ENCODE measurements at places on chromosomes 7 and 10.
A peak's percentile ranks its signal among the peaks of the same experiment; 100 is the strongest.

GRCh38 chr10:72720814-72721660 lies 29.1 kb downstream of the MCU start:
- no peak for DNase-seq

GRCh38 chr10:3716093-3716492 lies 68.9 kb downstream of the KLF6 start:
- DNase-seq, result no peak

DNA sequence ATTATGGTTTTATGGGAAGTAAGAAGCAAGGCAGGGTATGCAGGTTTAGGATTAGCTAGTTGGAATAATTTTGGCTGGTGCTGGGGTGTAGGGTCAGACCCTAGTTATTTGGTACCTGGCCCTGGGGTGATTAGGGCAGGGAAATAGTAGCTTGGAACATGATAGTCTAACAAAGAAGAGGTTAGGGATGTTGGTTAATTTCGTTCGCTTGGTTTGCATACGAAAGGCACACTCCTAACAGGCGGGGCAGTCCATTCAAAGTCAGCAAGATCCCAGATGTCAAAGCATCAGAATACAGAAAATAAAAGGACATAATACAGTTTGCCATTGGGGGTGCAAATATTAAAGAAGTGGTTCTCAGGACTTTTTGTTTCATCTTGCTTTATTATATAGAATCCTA lies 55.7 kb upstream of the ITPRID1 start:
- DNase-seq, result peak; percentile 15

DNA sequence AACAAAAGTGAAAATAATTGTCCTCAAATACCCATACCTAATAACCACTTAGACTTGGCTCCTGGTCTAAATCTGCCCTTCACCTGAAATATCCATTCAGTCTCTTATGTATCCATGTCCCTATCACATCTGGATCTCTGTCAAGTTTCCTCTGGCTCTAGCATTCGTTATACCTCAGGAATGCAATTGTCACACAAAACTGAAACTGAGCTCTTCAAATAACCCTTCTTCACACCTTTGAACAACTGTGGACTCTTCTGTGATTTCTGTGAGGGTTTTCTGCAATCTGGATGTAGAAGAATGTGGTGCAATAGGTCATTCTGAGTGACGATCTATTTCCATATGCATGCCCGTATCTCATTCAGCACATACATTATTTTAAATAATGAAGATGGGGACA lies 53.5 kb upstream of the FGL2 start:
- no peak for DNase-seq

GRCh38 chr10:82464191-82464818 lies 589.3 kb downstream of the NRG3 start:
- no peak for DNase-seq

- DNase-seq, result no peak
Measured at GRCh38 chr7:95737828-95738505, 34.4 kb upstream of the DYNC1I1 start.

GRCh38 chr7:81181066-81181465 lies 262.2 kb upstream of the SEMA3C start:
- DNase-seq, result no peak

DNA sequence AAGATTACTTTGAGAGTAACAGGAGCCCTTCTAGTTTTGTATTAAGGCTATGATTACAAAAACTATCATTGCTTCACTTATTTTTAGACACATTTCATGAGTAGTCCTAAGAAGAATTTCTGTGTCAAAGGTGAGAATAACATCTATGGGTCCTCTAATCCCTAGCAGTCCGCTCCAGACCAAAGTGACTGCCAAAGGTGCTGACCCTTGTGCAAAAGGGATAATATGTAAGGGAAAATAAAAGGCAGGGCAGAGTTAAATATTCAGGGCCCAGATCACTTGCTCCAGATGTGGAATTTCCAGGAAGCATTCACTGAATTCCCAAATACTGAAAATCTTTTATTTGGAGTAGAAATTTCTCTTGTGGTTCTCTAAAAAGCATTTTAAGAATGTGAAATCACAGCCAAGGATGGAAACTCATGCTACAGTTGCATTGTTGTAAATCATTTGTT lies 29.3 kb downstream of the RHOBTB1 start:
- no peak for DNase-seq

- DNase-seq, result no peak
Measured at GRCh38 chr7:143931739-143932138, 3.3 kb upstream of the OR2F2 start.

GRCh38 chr10:101054351-101054750 lies 7.4 kb upstream of the KAZALD1 start:
- DNase-seq, result no peak

DNA sequence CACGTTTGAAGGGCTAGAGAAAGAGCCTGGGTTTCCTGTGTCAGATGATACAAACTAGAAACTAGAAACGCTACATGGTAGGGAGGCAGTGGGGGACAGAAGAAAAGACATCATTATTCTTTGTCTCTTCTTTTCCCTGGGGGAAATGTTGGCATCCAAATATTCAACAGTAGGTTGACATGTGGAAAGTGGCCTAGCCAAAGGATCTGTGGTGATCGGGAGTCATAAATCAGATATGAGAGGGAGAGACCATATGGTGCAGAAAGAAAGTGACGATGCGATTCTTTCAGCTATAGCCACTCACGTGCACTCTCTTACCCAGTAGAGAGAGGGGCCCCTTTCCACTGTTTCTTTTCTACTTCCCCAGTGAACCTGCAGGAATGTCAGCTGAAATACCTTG lies 964.7 kb downstream of the LRMDA start:
- no peak for DNase-seq

DNA sequence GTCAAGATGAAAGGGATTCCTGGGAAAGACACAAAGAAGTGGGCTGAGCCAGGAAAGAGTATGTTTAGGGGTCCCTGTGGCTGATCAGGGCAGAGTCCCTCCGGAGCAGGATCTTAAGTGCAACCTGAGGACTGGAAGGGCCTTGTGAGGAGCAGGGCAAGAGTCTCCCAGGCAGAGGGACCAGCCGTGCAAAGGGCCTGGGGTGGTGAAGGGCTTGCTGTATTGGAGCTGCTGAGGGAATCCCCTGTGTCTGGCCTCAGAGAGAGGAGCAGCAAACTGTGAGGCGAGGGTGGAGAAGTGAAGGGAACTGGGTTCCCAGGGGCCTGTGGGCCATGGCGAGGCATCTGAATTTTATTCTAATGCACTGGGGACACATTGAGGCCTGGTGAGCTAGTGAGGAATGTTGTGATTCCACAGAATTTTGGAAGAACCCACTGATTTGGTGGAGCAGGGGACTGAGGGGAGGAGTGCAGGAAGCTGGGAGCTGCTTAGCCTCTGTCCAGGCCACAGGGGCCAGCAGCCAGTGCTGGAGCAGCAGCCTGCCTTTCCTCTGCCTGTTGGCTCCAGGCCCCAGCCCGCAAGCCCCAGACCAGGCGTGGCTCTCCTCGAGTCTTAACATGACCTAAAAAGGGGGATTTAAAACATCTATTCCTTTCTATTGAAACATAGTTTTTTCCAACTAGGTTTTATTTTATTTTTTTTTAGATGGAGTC lies 138.4 kb upstream of the IGFBP3 start:
- no peak for DNase-seq

GRCh38 chr10:85430991-85431390 lies 935.6 kb downstream of the GRID1 start:
- no peak for DNase-seq

GRCh38 chr7:53420550-53420949 lies 385.1 kb downstream of the POM121L12 start:
- DNase-seq, result no peak

DNA sequence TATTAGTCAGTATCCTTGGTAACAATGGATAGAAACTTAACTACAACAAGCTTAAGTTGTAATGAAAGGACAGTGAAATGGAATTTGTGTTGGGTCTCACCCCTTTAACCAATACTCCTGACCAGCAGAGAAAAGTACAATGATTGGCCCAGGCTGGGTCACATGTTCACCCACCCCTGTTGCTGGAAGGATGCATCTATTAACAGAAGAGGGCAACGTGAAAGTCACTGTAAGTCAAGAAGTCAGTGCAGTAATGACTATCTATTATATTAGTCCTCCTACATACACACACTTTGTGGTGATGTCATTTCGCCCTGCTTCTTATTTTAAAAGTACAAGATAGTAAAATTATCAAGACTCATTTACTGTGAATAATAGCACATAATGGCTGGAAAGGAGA lies 16.2 kb downstream of the PNLIPRP2 start:
- DNase-seq, result no peak

DNA sequence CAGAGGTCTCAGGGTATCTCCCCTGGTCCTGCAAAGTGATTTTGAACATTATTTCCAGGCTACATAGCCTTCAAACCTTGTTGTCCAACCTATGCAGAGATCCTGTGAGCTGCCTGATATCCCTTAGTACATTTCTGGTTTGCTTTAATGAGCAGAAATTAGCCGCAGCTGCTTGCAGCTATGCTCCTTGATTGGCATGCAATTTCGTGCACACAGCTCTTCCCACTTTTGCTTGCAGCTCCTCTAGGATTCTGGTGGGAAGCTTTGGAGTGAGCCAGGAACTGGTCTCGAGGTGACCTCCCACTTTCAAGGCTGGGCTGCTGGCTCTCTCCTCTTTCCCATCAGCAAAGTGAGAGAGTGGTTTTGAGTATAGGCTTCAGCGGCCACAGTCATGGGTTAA lies 45.8 kb downstream of the OAT start:
- DNase-seq, result no peak

- DNase-seq, result no peak
Measured at GRCh38 chr7:151873402-151873965, 3.4 kb downstream of the PRKAG2 start.

- DNase-seq, result no peak
Measured at GRCh38 chr7:123687161-123687560, 31.5 kb downstream of the LMOD2 start.

DNA sequence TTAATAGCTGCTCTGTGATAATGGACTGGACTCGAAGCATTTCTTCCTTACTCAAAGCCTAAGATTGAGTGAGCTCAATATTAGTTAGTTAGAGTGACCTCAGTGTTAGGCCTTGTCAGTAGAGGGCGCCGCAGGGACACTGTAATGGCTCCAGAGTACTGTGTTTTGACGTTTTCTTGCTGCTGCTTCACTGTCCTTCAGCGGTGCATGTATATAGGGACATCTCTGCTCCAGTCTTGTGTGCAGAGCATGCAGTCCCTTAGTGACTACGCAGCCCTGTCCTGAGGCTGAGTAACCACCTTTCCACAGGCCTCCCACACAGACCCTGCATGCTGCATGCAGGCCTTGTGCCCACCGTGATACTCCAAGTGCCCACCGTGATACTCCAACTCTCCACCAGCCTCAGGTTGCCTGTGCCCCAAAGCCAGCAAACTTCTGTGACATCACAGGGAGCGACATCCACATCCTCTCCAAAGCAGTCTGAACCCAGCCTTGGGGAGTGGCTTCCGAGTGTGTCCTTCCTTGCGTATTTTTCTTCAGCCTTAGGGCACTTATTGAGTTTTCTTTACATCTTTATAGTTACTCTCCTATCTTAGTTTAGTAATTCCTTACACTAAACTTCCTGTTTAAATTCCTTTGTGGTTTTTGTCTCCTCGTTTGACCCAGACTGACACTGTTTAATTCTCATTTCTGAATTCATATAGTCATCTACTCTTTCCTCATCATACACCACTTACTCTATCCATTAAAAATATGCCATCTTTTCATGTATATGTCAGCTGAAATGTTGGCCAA lies 118.2 kb downstream of the JAZF1 start:
- peak; percentile 79 for DNase-seq

DNA sequence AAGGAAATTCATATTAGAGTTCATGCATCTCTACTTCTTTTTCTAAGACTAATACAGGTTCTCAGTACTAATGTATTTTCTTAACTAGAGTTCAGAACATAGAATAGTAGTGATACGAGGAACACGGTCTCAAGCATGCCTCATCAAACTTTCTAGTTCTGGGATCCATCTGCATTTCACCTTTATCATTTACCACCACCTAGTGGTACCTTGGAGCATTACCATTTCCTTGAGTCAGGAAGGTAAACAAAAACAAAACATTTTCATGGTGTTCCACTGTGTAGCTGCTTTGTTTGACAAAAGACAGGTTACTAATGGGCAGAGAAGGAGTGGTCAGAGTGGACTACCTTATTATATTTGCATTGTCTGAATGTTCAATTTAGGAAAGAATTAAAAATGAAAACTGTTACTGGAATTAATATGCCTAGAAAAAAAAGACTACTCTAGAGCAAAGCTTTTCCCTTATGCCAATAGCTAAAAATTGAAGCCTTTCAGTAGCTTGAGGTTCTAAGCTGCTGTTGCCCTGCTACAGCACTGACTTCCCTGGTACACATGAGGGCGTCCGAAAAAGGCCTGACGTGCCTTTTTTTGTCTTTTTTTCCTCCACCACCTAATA lies 44.5 kb downstream of the STARD3NL start:
- peak; percentile 78 for DNase-seq

GRCh38 chr10:93495654-93496321 lies 624 bp upstream of the CEP55 start:
- no peak for DNase-seq

GRCh38 chr7:28988091-28988490 lies 30.0 kb upstream of the TRIL start:
- no peak for DNase-seq

DNA sequence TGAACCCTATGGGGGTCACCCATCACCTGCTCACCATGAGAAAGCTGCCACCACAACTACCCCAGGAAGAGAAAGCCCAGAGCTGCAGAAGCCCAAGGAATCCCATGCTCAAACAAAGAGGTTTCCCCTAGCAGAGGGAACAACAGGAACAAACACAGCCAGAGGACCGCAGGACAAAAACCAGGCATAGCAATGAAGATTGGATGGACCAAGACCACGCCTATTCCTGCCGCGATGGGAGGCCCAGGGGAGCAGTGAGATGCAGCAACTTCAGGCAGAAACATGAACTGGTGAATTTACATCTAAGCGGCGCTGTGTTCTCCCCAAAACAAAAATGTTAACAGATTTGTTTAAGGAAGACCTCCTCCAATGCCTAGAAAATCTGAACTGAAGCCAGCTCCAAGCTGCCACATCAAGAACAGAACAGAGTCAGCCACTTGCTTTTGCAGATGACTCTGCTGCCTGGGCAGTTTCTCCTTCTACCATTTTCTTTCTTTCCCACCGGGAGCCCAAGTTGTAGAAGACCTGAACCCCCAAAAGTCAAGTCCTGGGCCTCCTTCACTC lies 134.2 kb upstream of the NEBL start:
- DNase-seq, result no peak

DNA sequence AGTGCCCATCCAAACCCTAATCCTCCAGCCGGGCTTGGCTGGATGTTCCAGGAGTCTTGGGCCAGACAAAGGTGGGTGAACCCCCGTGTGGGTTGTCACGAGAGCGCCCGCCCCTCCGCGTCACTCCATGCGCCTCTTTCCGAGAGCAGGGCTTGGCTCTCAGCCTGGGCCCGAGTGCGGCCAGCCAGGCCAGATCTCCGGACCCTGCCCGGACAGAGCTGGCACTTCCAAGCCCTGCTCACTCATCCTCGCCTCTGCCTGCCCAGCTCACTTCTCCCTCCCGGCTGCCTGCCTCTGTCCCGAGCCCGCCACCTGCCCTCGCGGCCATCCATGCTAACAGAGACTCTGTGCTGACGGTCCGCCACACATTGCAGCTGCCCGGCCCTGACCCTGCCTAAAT lies 34.6 kb downstream of the AGAP3 start:
- DNase-seq, result no peak

- no peak for DNase-seq
Measured at GRCh38 chr10:110324805-110325280, 20.1 kb upstream of the SMNDC1 start.

All from NT2/D1 (cell line).